ENCODE measurements at places on chromosomes 5 and 9.
A peak's percentile ranks its signal among the peaks of the same experiment; 100 is the strongest.

GRCh38 chr5:14944996-14945395, 73.4 kb upstream of the ANKH start:
- DNase-seq: no peak

- peak; percentile 39 for DNase-seq
Measured at GRCh38 chr5:126676195-126676624, 75.5 kb downstream of the PHAX start.

DNA sequence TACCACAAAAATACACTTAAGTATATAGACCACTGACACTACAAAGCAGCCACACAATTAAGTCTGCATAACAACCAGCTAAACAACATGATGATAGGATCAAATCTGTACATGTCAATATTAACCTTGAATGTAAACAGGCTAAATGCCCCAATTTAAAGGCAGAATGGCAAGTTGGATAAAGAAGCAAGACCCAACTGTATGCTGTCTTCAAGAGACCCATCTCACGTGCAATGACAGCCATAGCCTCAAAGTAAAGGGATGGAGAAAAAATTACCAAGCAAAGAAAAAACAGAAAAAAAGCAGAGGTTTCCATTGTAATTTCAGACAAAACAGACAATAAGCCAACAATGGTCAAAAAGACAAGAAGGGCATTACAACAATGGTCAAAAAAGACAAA, 77.3 kb upstream of the APC start:
- DNase-seq: no peak

GRCh38 chr5:147436596-147436995, 73.3 kb downstream of the DPYSL3 start:
- DNase-seq: no peak

DNA sequence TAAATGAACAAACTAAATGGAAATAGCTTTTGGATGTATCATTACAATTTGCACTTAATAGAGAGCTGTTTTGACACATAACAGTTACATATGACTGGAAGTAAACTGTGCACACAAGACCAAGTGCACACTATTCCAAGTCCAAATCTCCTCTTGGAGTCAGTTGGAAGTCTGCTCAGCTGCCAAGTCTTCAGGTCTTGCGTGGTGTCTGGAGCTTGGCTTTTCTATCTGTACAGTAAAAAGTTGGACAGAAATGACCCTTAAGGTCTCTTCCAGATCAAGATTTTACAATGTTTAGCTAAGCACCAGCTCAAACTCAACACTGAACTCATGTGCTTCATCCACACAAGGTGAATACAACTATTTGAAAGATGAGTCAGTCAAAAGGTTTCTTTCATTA, 456.9 kb downstream of the RASEF start:
- DNase-seq: no peak

DNA sequence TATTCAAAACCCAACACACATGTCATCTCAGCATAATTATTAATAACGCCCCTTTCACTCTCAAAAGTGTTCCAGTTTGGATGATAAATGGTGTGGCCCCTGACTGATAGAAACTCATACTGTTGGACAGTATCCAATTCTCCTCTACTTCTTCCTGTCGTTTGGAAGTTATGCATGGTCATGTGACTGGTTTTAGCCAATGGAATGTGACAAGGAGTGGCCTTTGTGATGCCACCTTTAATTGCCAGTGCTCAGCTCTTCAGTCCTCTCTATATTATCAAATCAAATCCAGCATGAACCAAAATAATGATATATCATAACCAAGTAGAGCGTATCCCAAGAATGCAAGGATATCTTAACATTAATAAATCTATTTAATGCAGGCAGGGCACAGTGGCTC, 117.8 kb upstream of the SPIN1 start:
- DNase-seq: no peak

DNA sequence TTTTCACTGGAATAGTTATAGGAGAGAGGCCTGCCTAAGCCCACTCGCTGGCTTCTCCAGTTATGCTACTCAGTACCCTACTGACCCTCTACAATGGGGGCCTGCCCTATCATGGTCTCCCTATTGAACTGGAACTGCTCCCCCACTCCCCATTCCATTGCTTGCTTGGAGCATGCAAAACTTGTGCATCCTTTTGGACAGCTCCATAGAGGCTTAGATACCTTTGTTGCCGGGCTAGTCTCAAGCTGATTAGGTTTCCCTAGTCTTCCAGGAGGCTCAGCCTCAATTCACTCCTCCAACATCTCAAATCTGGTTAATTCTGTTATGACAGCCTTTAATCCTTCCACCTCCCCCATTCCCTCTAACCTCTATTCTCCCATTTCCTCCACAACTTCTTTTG, 39.9 kb downstream of the KIF24 start:
- no peak for DNase-seq

DNA sequence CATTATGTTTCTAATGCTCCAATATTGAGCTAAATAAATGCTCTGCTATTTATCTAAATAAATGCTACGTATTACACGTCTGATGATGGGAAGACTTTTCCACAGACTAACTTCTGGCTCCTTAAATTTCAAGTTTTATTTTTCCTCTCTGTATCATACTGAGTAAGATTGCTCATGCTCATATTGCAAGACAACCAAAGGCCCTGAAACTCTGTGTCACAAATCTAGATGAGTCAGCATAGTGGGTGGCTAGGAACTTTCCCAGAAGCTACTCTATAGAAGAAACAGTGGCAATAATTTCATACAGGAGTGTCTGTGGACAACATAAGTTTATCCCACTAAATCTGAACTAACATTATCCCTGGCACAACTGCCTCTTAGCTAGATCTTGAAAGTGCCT, 53.0 kb upstream of the RFX3 start:
- no peak for DNase-seq

- DNase-seq: no peak
Measured at GRCh38 chr9:129040113-129040643, 3.8 kb downstream of the MIGA2 start.

- no peak for DNase-seq
Measured at GRCh38 chr5:24909210-24909609, 264.4 kb upstream of the CDH10 start.

DNA sequence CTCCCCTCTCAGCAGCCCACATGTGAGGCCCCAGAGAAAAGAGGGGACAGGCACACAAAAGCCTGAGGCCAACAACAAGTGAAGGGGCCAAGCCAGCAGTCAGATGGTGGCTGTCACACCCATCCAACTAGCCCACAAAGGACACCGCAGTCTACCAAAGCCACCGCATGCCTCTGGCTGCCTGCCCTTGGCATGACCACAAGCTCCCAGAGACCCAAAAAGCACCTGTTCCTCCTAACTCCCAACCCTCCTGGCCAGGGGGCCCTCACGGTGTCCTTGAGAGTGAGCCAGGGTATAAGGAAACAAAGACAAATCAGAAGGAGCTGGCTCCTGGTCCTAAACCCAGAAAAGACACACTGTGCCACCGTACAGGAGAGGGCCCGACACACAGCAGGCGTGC, 77.8 kb upstream of the LRRTM2 start:
- DNase-seq: no peak

DNA sequence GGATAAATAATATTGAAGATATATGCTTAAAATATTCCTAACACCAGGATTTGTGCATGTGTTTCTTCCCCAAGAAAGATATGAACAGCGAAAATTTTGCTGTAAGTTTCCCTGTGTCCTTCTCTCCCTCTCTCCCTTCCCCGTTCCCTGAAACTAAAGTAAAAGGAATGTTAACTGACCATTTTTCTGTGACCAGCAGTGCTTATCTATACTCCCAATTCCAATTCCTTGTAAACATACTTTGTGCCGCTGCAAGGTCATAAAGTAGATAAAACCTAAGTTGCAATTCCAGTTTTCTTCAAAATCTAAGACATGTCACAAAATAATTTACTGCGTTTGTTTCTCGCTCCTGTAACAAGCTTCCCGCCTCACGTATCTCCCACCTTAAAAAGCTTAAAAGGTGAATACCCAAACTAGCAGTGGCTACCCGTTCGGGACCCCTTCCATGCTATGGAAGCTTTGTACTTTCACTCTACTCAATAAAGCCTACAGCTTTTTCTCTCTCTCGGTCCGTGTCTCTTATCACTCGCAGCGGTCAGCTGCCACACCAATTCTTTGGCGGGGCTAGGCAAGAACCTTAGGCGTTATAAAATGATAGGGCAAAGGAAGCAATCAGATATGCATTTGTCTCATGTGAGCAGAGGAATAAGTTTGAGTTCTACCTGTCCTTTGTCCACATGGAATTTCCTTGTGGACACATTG, 1798.0 kb downstream of the EFNA5 start:
- no peak for DNase-seq

DNA sequence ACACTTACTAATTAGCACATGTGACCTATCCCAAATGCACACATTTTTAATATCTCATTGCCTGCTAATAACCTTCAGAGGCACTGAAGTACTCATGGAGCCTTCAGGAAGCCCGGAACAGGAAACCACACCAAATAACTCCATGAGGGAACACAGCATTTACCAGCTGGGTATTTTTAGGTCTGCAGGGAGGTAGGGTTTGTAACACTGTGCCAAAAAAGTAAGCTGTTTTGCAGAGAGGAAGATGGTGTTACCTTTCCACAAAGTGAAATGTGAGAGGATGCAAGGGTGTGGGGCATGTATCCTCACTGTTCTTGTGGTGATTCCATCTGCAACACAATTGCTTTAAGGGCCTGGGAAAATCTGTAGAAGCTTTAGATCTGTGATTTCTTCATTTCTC, 64.4 kb downstream of the NUDT12 start:
- no peak for DNase-seq

DNA sequence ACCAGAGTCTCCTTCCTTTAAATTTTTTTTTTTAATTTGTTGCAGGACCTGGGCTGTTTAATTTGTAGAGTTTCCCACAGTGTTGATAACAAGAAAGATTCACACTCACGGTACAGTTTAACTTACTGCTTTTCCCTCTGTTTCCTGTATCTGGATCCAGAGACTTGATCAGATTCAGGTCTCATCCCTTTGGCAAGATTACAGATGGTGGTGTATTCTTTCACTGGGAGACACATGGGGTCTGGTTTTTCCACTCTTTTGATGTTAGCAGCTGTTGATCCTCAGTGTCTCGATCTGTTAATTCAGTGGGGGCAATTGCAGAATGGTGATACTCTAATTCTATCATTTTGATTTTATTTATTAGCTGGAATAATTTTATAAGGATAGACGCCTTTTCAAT, 75.4 kb upstream of the TNFAIP8 start:
- DNase-seq: no peak

GRCh38 chr9:76223749-76224340, 170.4 kb downstream of the RFK start:
- DNase-seq: no peak

- no peak for DNase-seq
Measured at GRCh38 chr5:4643190-4643589, 496.9 kb upstream of the ADAMTS16 start.

DNA sequence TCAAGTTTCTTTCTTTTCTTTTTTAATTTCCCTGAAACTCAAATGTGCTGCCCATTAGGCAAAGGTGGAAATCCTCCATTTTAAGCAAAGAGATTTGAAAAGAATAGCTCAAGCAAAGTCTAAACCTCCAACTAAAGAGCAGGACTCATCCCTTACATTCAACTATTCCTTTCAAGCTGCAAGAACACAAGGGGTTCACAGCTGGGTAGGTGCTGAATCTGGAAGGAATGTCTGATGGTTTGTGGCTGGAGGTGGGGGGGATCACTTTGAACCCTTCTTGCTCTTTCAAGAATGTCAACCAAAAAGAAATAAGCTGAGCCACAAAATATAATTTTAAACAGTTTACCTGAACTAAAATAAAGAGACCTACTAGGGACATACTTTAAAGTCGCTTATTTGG, 375.7 kb upstream of the CDH10 start:
- no peak for DNase-seq

- no peak for DNase-seq
Measured at GRCh38 chr9:18020121-18020745, 441.4 kb downstream of the SH3GL2 start.

DNA sequence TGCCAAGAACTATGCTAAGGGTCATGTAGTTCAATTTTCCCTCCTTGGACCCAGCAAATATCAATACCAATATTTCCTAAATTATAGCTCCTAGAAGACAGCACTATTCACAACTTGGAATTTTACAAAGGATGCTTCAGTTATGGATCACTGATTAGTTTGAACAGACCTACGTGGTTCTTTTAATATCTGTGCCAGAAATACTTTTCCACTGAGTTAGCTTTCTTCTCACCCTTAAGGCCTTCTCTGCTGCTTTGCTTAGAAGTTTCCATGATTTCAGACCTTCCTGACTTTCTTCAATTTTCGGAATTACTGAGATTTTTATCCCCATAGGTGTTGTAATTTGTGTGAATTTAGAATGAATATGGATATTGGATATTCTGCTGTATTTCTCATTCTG, 380.4 kb downstream of the PSAT1 start:
- DNase-seq: no peak

- no peak for DNase-seq
Measured at GRCh38 chr5:34656700-34657273, 659 bp downstream of the RAI14 start.

GRCh38 chr5:9173281-9174048, 372.4 kb downstream of the SEMA5A start:
- DNase-seq: no peak

DNA sequence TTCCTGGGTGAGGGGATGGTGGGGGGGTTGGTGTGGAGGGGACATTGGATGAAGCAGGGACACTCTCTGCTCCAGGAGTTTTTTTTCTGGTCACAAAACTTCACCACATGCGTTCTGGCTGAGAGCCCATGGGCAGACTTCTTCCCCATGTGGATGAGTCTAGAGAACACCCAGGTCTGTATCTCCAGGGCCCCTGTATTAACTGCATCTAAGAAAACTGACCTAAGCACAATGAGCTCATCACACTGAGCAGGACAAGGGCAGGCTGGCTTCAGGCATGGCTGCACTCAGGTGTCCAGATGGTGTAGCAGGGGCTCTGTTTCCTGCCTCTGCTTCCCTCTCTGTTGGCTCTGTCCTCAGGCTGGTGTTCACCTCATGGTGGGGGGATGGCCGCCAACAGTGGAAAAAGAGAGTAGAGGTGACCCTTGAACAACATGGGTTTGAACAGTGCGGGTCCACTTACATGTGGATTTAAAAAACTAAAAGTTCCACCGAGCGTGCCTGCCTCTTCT, 85.3 kb upstream of the STC2 start:
- DNase-seq: no peak

GRCh38 chr5:164597293-164597900, 1092.0 kb downstream of the MAT2B start:
- DNase-seq: no peak

DNA sequence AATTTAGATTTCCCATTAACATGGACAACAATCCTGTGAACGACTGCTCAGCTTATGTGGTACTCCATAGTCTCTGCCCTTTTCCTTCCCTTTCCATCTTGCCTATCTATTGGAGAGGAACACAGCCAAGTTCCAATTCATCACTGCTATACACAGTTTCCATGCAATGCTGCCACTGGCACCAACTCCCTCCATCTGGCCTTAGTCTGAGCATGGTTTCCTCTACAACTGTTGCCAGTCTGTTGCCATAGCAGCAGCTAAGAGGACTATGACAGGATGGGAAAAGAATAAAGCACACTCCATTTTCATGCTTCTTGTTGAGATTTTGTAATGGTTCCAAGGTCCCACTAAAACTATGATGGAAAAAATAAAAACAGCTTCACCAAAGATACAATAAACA, 189.0 kb downstream of the HCN1 start:
- DNase-seq: no peak
